ENCODE measurements at places on chromosomes 16 and 17.

DNA sequence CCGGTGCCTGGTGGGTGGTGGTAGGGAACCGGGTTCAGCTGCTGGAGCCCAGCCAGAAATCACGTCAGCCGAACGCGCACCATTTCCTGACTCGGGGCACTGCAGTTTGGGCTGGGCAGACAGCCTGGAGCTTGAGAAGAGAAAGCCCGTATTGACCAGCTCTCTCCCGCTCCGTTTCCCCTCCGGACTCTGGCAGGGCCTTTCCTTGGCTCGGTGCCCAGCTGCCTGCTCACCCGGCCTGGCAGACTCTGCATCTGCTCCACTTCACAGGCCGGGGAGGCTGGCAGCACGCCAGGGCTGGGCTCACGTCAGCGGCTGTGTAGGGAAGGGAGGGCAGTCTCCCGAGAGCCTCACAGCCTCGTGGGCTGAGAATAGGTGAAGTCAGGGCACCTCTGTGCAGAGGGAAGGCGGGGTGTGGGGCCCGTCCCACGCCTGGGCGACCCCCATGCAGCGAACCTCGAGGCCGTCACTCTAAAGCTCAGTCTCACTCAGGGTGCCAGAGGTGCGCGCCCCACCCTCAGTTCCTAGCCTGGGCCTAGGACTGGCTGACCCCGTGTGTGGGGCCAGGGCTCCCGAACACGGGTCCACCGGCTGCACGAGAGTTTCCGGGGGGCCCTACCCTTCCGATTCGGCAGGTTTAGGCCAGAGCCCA is 59.1 kb downstream of the OR1D5 start:
- DNase-seq = peak; percentile 100

DNA sequence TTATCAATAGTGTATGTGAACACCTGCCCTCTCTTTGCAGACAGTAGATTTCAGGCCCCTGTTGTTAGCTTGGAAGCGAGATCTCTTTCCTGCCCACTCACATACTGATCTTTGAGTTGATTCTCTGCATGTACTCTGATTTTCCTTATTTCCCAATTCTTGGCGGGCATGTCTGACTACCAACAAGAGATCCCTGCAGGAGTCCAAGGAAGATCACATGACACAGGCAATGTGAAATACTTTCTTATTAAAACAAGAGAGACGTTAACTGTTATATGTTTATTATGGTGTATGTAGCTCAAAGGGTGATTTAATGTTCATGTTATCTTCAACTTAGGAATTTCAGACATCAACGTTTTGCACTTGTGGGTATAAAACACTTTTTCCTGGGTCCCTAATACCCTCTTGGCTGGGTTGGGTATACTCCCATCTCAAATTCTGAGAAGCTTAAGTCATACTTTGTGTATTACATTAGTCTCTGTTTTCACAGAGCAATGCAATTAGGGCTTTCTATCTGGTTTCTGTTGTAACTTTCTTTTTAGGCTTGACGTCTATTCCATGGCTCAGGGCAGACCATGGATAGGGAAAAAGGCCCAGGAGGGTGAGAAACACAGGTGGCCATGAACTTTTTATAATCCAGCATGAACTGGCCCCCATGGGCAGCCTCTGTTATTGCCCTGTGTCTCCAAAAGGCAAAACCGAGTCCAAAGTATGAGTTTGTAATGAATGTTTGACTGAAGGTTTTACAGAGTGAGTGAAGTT is 32.2 kb downstream of the HSD17B2 start:
- DNase-seq = no peak

DNA sequence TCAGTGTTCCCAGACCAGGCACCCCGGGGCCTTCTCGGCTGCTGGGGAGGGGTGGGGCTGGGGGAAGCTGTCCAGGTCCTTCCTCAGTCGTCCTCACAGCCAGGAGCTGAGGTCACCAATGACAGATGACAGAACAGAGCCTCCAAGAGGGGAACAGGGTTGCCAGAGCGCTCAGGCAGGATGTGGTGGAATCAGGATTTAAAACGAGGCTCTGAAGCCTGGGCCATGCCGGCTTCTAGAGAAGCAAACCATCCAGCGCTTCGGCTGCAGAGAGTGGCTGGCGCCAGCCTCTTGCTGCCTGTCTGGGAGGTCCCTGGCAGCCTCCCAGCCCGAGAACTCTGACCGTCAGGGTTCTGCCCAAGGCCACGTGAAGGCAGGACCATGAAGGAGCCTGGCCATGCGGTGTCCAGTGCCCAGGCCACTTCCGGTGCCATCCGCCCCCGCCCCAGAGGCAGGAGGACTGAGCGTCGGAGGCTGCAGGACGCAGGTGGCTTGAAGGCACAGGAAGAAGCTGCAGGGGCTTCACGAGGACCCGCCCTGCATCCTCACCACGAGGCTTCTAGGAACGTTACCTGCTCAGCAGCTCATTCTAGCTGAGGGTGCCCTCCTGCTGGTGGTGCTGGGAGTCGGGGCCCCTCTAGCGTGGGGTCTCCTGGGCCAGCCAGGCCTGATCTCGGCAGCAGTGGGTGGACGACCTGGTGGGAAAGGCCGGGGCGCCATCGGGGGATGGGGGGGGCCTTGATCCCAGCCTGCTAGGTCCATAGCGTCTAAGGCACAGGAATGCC is 78.5 kb downstream of the KLHDC4 start:
- DNase-seq = no peak

GRCh38 chr17:14593956-14594355 is 293.1 kb downstream of the HS3ST3B1 start:
- no peak for DNase-seq

GRCh38 chr17:43532581-43532980 is 13.6 kb downstream of the ETV4 start:
- no peak for DNase-seq

DNA sequence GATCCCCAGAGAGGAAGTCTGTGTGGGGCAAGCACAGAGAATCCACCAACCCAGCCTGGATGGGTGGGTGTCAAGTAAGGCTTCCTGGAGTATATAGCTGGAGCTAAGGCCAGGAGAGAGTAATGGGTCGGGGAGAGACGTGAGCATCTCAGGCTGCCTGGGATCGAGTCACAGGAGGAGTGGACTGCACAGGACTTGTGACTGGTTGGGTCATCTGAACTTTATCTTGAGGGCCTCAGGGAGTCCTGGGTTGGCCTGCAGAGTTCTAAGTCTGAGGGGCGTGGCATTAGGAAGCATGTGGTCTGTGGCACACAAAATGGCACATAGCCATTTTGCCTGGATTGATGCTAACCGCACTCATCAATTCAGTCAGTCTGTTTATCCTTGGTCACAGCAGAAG is 1.5 kb downstream of the PLA2G15 start:
- DNase-seq = no peak

GRCh38 chr17:40796846-40797245 is 2.9 kb downstream of the KRT28 start:
- no peak for DNase-seq

GRCh38 chr16:86120201-86121192 is 221.5 kb downstream of the IRF8 start:
- no peak for DNase-seq

DNA sequence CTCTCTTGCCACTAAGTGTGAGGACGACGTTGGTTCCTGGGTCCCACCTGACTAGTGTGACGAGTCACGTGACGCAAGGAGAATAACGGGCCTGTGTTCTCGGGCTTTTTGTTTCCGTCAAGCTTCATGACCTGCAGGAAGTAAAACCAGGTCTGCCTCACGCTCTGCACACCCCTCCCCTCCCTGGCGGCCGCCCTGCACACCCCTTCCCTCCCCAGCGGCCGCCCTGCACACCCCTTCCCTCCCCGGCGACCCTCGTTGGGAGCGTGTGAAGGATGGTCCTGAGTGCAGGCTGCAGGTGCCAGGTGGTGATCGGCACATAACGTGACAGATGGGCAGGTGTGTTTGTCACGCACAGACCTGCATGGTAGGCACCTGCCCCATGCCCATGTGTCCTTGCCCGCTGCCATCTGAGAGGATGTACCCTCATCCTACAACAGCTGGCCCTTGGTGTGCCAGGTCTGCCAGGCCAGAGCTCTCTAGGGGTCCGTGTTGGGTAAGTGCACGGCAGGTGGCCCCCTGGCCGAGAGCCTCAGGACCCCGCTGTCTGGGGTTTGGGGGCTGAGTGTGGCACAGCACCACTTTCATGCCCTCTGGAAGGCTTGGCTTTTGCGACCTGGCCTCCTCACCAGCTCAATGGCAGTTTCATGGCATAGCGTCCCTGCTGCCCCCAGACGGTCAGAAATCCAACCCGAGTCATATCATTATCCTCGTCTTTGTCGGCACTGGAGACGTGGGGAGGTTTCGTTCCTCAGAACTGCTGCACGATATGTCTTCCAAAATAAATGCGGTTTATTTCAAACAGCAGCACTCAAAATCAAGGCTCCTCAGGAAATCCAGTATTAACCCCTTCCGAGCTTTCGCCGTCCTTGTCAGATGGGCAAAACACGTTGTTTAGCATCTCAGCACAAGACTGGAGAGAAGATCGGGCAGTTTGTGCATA is 191.8 kb upstream of the CHMP6 start:
- DNase-seq = no peak

DNA sequence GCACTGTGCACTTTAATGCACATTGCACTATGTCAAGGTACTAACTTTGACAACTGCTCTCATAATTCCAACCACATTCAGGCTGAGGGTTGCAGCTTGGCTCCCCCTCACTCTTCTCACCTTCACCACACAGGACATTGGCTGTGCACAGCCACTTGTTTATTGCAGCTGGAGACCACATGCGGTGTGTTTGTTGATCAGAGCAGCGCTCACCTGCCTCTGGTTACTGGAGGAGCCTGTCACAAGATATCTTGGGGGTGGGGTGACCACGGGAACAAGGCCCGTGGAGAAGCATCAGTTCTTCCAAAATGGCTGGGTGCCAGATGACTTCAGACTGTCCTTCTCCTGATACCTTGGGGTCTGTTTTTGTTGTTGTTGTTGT is 10.6 kb upstream of the CCL5 start:
- DNase-seq = no peak

- DNase-seq = no peak
Measured at GRCh38 chr16:27790546-27791403, 240.8 kb downstream of the KATNIP start.

DNA sequence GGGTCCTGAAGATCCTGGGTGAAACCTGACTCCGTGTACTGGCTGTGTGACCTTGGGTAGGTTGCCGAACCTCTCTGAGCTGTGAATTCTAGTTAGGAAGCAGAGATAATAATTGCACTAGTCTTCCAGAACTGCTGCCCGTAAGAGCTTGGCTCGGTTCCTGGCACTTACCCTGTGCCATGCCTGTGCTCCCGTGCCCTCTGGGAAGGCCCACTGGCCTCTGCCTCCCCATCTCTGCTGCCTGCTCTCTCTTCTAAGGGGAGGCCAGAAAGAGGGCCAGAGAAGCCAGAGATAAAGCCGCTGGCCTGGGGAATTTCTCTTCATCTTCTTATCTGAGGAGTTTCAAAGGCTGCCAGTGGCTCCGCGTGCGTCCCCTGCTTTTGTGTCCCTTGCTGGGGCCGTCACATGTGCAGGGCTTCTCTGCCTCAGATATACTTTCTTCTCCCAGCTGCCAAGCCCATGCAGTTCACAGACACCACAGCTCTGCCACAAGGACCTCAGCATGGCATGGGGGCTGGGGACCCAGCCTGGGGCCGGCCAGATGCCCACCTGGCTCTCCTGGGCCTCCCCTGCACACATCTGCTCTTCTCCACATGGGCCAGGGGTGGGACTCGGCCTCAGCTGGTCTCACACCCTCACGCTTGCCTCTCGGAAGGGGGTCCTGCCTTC is 145.2 kb downstream of the SDK2 start:
- no peak for DNase-seq

DNA sequence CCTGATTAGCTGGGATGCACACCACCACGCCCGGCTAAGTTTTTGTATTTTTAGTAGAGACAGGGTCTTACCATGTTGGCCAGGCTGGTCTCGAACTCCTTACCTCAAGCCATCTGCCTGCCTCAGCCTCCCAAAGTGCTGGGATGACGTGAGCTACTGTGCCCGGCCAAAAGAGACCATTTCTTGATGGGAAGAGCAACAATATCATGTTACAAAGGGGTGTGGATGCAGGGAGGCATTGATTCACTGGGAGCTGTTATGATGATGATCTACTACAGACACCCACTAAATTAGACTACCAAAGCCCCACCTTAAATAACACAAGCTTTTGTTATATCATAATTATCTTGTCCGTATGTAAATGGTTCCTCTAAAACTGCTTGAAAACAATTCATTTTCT is 81.4 kb upstream of the PSMD7 start:
- DNase-seq = no peak

GRCh38 chr17:60823515-60823914 is 145.9 kb downstream of the BCAS3 start:
- DNase-seq = no peak

DNA sequence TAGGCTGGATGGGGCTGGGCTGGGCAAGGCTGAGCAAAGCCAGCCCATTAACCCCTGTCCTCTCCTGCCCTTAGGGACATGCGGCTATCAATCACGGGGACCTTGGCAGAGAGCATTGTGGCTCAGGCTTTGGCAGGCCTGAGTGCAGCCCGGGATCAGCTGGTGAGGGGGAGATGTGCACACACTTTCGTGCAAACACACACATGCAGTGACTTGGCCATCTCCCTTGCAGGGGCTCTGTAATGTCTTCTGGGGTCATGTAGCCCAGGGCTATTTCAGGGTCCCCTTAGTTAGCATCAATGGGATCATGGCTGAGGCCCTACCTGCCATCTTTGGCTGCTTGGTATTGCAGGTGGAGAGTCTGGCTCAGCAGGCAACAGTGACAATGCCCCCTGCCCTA is 6.9 kb downstream of the CARMIL2 start:
- no peak for DNase-seq

GRCh38 chr17:45110676-45111611 is 21.4 kb downstream of the PLCD3 start:
- DNase-seq = peak; percentile 66

DNA sequence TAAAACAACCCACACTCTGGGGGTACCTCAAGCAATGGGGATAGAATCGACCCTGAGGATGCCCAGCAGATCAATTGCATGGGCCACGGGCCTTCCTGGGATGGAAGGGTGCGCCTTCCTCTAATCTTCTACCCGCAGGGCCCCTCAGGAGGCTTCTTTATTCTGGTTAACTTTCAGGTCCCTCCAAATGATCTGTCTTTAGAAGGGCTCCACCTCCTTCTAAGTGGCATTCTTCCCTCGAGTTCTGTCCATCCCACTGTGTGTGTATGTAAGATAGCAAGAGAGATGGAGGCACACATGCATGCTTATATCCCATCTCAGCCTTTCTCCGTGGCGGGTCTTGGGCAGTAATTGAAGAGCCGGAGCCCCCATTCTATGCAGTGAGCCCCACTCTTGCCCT is 125.7 kb downstream of the MRM1 start:
- DNase-seq = no peak

DNA sequence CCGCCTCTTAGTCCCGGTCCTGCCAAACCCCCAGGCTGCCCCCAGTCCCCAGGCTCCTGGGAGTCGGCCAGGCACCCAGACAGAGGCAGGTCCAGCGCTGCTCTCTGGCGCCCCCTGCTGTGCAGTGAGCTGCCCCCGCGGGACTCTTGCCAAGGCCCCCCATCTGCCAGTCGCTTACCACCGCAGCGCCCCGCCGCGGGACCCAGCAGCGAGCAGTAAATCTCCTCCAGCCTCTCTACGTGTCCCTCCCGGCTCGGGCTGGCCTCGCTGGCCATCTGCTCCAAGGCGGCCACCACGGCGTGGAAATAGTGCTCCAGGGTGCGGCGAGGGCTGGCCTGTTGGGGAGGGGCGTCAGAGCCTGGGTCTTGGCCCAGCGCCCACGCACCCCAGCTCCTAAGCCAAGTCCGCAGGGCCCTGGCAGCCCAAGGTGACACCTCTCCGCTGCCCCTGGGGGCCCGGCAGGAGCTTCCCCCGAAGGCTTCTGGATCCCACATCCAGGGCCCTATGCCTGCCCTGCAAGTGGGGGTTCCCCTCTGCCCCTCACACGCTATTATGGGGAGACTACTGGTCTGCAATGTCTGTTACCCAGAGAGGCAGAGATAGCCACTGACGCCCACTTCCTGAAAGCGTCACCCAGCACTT is 33.7 kb upstream of the MFSD6L start:
- DNase-seq = no peak

Measured in Right ventricle myocardium superior (tissue), 1 donor.